ENCODE measurements at places on chromosomes 3 and 15.

GRCh38 chr3:150720444-150720843 is 16.7 kb upstream of the ERICH6 start:
- no peak for DNase-seq

DNA sequence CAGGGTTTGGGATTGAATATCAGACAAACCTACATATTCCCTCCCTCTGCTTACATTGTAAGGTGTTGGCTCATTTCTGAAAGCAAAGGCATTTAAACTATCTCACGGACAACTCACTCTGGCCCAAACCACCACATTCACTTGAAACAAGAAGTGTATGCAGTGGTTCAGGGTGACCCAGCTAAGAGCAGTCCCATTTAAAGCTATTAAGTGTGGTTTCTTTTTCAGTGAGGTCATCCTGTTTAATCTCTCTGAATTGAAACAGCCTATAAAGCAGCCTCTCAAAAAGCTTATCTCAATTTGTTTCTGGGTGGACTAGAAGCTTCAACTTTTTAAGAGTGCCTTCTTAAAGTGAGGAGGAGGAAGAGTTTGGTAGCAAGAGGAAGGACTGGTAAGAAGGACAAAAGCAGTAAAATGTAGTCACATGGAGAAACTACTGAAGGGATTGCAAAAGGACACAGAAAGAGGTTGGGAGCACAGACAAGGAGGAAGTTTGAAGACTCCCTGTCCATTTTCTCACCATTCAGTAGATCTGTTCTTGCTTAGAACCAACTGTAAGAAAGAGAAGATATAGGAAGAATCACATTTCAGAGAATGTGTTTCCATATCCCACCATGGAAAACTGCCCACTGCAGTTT is 151.6 kb downstream of the TMCO5A start:
- no peak for DNase-seq

DNA sequence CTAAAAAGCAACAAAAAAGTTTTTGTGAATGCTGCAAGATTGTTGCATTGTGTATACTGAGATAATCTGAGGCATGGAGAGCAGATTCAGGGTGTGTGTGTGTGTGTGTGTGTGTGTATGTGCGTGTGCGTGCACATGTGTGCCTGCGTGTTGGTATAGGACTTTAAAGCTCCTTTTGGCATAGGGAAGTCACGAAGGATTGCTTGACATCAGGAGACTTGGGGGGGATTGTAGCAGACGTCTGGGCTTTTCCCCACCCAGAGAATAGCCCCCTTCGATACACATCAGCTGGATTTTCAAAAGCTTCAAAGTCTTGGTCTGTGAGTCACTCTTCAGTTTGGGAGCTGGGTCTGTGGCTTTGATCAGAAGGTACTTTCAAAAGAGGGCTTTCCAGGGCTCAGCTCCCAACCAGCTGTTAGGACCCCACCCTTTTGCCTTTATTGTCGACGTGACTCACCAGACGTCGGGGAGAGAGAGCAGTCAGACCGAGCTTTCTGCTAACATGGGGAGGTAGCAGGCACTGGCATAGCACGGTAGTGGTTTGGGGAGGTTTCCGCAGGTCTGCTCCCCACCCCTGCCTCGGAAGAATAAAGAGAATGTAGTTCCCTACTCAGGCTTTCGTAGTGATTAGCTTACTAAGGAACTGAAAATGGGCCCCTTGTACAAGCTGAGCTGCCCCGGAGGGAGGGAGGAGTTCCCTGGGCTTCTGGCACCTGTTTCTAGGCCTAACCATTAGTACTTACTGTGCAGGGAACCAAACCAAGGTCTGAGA is 4.7 kb downstream of the BHLHE40 start:
- no peak for DNase-seq

- no peak for DNase-seq
These were observed 189.0 kb upstream of the RARB start for GRCh38 chr3:25239042-25239441.

GRCh38 chr3:146161663-146162002 is 649 bp upstream of the PLOD2 start:
- no peak for DNase-seq

DNA sequence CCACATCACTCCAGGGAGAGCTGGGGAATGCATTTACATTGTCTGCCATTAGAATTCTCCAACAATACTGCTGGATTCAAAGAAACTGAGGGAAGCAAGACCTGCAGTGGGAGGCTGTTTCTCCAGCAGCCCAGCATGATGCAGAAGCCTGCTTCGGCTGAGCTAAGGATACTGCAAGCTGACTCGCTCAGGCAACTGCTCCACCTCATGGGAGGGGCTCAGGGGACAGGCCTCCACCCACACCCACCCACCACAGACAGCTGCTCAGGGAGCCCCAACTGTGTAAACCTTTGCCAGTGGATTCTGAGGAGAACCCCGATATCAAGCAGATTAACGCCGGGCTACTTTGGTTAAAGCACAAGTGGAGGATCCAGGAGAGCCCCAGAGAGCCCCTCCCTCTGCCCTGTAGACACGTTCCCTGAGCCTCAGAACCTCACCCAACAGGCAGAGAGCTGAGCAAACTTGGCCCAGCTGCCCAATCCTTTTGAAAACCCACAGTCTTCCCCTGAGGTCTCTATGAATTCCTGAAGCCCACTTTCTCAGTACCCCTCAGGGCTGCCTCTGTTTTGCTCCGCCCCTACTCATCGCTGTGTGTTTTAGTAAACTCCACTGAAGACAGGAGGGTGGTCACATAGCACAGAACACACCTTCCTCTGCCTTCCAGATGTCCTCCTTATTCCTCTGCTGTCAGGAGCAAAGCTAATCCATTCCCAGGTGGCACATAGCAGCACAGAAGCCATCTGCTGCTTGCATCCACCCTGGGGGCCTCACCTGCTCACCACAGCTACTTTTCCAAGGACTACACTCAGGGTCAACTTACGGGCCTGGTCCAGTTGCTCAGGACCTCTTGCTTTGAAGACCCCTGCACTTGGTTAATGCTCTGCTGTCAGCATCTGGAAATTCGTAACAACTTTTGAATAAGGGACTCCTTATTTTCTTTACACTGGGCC is 269.0 kb downstream of the ABHD5 start:
- DNase-seq = no peak

- DNase-seq = no peak
These were observed 679 bp downstream of the IQGAP1 start for GRCh38 chr15:90388462-90389380.
